Sigmoid colon (tissue), 7 donors: ENCODE measurements at places on chromosomes 16 and 17. TPM values are rescaled to one million over a fixed set of nuclear protein-coding genes. Genes with fewer than 3 reads are reported as not detected.

GRCh38 chr16:26276289-26276688 lies 584.5 kb downstream of the HS3ST4 start:
- no peak for DNase-seq

GRCh38 chr16:4936991-4937781 lies at the start of gene PPL:
Gene PPL, minus strand, starts transcription at chr16:4937148. Its CDS starts 103 bp downstream, at chr16:4937045.
- DNase-seq, result peak; percentile 89

GALR2 gene
- 10.0 TPM for total RNA-seq

- peak; percentile 55 for DNase-seq
Observed at GRCh38 chr16:56265184-56265583, 73.9 kb downstream of the GNAO1 start.
